ENCODE measurements at places on chromosomes 11 and 22.

DNA sequence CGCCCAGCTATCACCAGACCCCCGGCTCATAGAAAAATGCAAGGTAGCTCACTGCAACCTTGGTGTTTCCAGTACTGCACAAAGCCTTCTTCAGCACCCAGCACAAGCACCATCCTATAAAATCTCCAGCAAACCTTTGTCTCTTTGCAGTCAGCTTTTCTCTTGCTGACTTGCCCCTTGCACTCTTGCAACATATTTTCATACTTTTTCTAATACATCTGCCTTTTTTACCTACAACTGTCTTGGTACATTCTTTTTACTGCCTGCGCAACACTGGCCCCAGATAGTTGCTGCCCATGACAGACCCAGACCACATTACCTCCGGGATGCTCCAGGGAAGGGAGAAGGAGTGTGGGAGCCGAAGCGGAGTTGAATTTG lies 142.4 kb downstream of the MPPED1 start:
- no peak for DNase-seq

- no peak for DNase-seq
Observed at GRCh38 chr11:17010851-17011420, 3.3 kb downstream of the PLEKHA7 start.

DNA sequence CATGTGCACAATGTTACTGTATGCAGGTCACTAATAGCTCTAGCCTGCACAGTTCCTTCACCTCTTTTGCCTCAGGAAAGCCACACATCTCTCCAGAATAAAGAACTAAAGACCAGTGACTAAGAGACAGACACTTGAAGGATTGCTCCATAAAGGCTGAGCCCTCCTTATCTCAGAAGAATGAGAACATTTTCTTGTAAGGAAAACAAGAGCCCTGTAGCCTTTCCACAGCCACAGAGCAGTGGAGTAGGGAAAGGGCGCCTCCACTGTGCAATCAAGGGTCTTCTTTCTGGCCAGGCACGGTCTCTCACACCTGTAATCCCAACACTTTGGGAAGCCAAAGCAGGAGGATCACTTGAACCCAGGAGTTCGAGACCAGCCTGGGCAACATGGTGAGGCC lies 202.6 kb upstream of the TMEM45B start:
- DNase-seq = no peak

DNA sequence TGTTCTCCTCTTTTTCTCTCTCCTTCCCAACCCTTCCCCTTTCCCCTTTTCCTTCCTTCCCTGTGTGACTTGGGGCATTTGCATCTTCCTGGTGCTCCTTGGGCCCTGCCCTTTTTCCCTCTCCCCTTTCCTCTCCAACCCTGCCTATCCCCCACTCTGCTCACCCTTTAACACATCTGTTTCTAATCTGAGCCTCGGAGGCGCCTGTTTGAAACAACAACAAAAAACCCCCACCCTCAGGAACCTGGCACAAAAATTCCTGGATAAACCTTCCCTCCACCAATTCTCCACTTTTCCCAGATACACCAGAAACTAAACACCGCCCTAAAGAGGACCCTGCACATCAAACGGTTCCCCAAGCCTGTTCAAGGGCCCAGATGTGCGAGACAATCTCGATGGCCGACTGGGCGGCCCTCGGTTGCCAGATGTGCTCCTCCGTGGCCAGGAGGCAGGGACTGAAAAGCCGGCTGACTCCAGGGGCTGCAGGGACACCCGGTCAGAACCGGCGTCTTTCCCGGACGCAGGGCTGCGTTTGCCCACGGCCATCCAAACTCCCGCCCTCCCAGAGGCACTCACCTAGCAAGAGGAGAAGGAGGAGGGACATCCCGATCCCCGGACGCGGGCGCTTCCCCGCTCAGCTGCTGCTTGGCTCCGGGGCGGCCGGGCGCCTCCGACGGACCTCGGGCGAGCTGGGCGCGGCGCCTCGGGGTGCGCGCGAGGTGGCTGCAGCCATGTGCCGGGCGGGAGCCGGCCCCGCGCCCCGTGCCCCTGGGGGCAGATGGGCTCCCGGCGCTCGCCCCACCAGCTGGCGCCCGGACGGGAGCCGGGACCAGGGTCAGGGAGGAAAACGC lies 486 bp downstream of the CLMP start:
- no peak for DNase-seq

- DNase-seq = no peak
Observed at GRCh38 chr11:468036-468435, 18.0 kb downstream of the PTDSS2 start.

DNA sequence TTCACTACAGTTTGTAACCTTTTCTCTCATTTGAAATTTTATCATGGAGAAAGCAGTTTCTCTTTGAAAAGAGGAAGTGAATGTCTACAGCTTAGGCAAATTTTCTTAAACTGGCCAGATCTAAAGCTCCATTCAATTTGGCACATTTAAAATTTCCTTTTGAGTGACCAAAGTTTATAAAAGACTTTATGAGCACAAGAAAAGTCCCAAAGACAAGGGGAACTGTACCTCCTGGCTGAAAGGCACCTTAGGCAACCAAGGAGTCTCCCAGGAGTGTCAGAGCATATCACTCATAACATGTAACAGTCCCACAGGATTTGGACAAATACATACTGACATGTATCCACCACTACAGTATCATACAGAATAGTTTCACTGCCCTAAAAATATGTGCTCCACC lies 41.3 kb downstream of the NARS2 start:
- peak; percentile 74 for DNase-seq

DNA sequence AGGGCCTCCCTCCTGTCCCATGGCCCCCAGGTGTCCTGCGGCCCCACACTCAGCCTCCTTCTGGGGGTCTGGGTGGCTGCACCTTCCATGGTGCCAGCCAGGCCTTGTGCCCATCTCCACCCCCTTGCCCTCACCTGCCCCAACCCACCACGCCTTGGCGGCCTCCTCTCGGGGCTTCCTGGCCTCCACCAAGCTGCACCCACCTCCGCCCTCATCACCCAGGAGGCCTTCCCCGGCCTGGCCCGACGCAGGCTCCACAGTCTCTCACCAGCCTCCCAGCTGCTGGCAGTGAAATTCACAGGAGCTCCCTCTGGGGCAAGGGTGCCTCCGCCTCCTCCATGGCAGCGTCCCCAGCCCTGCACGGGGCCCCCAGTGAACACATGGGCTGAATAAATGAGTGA lies 35.9 kb upstream of the WNT7B start:
- DNase-seq = no peak

DNA sequence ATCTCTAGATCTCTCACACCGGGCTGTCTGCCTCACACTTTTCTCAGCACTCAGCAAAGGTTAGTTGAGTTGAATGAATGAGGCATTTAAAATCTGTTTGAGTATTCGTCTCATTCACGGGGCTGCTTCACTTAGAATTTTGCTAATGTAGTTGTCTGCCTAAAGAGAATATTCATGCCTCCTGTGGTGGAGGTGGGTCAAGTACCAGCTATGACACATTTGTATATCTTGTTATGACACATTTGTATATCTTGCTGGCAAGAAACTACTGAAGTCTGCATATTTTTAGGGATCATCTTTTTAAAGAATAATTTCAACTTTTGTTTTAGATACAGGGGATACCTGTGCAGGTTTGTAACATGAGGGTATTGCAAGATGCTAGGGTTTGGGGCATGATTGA lies 43.1 kb downstream of the LDLRAD3 start:
- DNase-seq = no peak

- DNase-seq = no peak
Observed at GRCh38 chr11:2123628-2123960, 15.6 kb downstream of the IGF2 start.

DNA sequence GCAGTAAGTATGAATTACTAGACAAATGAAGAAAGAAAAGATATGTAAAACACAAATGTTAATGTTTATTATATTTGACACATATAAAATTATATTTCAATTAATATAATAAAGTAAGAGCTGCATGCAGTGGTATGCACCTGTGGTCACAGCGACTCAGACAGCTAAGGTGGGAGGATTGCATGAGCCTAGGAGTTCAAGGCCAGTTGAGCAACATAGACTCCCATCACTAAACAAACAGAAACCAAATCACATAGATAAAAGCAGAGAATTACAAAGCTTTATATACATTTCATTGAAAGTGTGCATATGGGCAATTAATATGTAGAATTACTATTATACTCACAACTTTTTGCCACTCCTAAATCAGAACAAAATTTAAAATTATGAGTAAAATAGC lies 70.0 kb upstream of the HTATIP2 start:
- no peak for DNase-seq

- no peak for DNase-seq
Observed at GRCh38 chr11:80937842-80938241, 1497.0 kb upstream of the TENM4 start.

- DNase-seq = no peak
Observed at GRCh38 chr11:44701276-44701675, 25.5 kb upstream of the TSPAN18 start.

DNA sequence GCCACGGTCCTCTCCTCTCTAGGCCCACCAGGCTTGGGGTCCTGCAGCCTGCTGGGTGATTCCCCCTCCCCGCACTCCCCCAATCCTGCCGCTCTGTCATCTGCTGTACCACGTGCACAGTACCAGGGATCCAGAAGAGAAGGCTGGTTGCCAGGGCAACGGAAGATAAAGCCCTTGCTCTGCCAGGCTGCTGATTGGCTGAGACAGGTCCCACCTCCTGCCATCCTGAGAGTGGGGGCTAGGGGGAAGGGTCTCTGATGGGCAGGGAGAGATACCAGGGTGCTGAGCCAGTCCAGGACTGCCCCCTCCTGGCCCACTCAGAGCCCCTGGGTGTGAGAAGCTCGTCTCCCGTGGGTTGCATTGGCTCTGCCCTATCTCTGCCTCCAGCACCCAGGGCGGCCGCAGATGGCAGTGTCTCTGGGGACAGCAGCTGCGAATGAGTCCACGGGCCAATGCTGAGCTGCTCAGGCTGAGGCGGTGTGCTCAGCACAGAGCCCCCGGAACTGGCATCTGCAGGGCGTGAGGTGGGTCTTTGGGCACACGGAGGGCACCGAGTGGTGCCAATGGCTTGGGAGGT lies at the start of gene SMIM45:
Gene SMIM45, plus strand, starts transcription at position 253 of the 577 bp plus-strand sequence.
- no peak for DNase-seq

DNA sequence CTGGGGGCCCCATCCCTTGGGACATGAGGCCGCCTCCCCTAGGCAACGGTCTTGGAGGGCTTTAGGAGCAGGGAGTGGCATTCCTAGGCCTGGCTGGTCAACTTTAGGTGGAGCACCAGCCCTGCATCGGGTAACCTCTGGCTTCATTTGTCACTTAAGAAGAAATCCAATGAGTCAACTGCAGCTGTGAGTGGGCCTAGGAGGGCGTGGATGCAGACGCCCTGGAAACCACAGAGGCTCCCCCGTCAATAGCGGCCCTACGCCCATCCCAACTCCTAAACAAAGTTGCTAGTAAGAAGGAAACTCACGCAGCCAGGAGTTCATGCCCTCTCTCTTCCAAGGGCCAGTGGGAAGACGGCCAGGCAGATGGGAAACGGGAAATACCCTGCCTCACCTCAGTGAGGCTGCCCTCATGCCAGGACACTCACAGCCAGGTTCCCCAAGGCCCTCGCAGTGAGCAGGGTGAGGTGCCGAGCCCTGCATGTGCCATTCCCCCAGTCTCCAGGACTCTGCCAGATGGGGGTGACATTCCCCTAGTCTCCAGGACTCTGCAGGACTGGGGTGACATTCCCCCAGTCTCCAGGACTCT lies 20.8 kb downstream of the BID start:
- peak; percentile 81 for DNase-seq

DNA sequence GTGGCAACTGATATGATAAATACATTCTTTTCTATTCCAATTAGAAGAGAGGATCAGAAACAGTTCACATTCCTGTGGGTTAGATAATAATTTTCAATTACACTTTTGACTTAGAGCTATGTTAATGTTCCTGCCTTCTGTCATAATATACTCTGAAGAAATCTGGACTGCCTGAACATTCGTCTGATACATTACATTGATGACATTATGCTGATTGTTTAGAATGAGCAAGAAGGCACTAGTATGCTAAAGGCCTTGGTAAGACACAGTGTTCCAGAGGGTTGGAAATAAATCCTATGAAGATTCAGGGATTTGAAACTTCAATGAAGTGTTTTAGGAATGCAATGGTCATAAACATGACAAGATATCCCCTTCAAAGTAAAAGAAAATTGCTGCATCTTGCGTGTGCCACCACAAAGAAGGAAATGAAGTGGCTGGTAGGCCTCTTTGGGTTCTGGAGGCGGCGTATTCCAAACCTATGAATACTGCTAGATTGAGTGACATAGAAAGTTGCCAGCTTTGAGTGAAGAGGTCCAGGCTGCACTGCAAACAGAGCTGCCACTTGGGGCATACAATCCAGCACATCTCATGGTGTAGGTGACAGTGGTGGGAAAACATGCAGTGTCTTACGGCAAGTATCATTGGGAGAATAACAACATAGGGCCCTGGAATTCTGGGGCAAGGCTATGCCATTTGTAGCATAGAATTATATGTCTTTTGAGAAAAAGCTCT lies 21.2 kb upstream of the PDE3B start:
- DNase-seq = no peak

GRCh38 chr11:102293873-102294601 lies 23.2 kb upstream of the BIRC3 start:
- DNase-seq = peak; percentile 94

GRCh38 chr11:78031629-78032028 lies 8.6 kb upstream of the KCTD14 start:
- DNase-seq = no peak

- DNase-seq = no peak
Observed at GRCh38 chr11:48040830-48041444, 60.6 kb downstream of the PTPRJ start.

- no peak for DNase-seq
Observed at GRCh38 chr11:113151521-113151920, 162.9 kb upstream of the TTC12 start.

DNA sequence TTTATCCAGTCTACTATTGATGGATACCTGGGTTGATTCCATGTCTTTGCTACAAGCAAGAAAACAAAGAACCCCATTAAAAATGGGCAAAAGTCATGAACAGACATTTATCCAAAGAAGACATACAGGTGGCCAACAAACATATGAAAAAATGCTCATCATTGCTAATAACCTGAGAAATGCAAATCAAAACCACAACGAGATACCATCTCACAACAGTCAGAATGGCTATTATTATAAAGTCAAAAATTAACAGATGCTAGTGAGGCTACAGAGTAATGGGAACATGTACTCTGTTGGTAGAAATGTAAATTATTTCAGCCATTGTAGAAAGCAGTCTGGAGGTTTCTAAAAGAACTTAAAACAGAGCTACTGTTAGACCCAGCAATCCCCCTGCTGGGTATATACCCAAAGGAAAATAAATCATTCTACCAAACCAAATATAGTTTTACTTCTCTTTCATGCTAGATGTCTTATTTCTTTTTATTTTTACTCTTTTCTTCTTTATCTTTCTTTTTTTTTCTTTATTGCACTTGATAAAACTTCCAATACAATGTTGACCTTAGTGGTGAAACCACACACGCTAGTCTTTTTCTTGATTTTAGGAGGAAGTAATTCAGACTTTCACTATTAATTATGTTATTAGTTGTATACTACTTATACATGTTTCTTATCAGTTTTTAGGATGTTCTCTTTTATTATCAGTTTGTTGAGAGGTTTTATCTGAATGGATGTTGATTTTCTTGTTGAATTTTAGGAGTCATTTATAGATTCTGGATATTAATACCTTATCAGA lies 14.3 kb downstream of the TRIM22 start:
- no peak for DNase-seq

All from suppressor macrophage treated with lipopolysaccharide for 1 hour (primary cell).